HTR-8/SVneo (cell line): ENCODE measurements at places on chromosomes 4 and X.

- DNase-seq, result no peak
Observed at GRCh38 chr4:140523370-140523856, 555 bp upstream of the ELMOD2 start.

DNA sequence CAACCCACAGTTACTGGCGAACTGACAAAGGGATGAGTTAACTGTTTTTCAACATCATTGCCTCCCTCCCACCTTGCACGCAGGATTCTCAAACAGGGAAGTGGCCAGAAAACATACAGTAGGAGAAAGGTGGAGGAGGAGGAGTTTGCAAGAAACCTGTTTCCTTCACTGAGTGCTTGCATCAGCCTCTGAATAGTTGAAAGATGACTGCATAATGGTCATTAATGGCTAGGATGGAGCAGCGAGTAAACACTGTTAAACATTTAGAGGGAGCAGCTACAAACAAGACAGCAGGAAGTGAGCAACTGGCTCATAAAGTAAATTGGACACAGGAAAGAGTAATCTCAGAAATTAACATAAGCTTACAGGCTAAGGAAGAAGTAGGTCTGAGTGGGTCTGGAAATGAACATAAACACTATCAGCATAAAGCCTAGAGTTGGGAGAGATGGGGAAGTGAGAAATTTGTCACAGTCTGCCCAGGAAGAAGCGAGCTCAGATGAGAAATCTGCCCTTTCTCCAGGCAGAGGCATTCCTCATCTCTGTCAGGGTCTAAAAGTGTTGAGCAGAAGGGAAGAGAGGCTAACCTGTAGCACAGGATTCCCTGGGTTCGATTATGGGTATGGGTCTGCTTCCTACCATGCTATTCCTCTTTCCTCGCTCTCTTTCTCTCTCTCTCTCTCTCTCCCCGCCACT lies 38.6 kb downstream of the TRPC5OS start:
- DNase-seq, result no peak

DNA sequence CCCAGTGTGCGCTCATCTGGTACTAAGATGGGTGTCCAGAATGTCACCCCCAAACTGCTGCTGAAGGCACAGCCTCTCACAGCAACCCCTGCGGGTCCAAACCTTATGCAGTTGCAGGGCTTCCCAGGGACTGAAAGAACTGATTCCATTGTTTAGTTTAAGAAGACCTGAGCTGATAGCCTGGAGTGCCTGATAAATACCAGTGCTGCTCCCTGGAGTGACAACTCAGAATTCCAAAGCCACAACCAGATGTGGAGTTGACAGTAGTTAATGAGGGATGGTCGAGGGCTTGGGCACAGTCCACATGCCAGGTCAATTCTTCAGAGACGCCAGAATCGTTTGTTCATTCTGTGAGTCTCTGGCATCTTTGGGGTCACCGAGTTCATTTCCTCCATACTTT lies 71.2 kb downstream of the LNX1 start:
- no peak for DNase-seq

- peak; percentile 88 for DNase-seq
Observed at GRCh38 chr4:40672528-40673522, 43.2 kb upstream of the RBM47 start.

DNA sequence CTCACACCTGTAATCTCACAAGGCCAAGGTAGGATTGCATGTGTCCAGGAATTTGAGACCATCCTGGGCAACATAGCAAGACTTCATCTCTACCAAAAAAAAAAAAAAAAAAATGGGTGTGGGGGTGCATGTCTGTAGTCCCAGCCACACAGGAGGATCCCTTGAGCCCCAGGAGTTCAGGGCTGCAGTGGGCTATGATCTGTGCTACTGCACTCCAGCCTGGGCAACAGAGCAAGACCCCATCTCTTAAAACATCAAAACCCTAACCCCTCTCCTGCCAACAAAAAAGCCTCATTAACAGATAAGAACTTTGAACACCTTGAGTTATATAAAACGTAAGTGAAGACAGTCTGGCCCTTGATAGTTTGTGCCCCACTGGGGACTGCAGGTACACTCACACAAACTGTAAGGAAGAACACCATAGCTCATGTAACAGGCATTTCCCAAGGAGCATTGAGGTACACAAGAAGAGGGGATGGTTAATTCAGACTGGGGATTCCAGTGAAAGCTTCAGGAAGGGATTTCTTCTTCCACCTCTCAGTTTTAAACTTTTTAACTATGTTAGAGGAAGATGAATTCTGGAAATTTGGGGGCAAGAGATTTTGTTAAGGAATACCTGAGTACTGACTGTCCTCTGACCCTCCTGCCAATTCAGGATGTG lies 34.7 kb downstream of the RBPJ start:
- DNase-seq, result no peak

DNA sequence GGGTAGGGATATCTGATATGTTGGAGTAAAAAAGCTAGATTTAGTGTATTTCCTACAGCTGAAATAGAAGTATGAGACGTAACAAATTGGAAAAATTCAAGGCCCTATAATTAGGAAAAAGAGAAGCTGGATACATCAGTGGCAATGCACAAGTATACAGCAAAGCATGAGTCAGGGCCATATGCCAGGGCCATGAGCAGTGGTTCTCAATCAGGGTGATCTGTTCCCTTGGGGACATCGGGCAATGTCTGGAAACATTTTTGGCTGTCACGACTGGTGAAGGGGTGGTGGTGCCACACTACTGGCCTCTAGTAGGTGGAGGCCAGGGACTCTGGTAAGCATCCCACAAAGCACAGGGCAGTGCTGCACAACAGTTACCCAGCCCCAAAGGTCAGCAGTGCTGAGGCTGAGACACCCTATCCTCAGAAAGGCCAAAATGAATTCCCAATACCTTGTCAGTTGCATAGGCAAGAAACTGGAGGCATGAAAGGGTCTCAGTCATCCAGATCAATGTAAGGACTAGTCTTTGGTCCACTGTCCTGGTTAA lies 36.8 kb upstream of the NAP1L5 start:
- DNase-seq, result no peak

DNA sequence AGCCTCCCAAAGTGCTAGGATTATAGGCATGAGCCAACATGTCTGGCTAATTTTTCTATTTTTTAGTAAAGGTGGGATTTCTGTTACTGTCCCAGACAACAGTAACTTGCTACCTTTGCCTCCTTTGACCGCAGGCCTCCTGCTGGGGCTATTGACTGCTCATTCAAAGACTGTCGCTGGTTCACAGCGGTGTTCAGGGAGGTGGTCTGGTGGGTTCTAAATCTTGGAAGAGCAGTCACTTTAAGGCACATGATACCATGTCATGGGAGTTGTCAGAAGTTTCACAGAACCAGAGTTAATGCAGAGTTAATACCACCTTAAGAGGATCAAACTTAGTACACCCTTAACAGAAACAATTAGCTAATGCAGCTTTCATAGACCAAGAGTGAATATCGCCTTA lies 3.8 kb downstream of the ASMT start:
- no peak for DNase-seq

- DNase-seq, result no peak
Observed at GRCh38 chrX:130669233-130669632, 233.8 kb downstream of the ENOX2 start.

GRCh38 chr4:149790172-149790907 lies 25.3 kb downstream of the IQCM start:
- DNase-seq, result no peak

DNA sequence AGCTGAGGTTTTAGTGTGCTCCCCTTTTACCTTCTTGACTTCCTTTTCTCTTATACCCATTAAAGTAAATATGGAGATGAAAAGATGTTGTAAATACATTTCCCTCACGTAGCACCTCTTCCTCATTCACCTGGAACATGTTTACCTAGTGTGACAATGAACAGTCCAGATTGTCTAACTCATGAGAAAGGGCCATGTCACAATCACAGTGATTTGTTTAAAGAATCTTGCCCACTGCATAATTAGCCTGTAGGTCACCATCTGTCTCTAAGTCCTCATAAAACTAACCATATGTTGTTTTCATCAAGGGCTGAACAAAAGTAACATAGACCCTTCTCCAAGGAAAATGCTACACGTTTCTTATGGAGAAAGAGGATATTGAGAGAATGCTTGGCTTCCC lies 85.7 kb downstream of the TSPAN5 start:
- no peak for DNase-seq

DNA sequence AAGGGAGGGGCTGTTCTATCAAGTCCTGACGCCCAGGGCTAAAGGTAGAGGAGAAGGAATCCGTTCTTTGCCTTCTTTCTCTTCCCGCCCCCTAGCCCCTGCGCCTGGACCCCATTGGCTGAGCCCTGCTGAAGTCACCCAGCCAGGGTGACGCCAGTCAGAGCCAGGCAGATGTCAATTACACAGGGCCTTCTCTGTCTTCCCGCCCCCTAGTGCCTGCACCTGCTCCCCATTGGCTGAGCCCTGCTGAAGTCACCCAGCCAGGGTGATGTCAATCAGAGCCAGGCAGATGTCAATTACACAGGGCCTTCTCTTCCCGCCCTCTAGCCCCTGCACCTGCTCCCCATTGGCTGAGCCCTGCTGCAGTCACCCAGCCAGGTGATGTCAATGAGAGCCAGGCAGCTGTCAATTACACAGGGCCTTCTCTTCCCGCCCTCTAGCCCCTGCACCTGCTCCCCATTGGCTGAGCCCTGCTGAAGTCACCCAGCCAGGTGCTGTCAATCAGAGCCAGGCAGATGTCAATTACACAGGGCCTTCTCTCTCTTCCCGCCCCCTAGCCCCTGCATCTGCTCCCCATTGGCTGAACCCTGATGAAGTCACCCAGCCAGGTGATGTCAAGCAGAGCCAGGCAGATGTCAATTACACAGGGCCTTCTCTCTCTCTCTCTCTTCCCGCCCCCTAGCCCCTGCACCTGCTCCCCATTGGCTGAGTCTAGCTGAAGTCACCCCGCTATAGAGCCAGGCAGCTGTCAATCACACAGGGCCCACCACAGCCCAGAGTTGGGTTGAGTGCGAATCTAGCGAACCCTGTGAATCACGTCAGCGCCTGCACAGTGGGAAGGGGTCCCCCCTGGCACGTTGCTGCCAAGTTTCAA lies 46.4 kb downstream of the ASMT start:
- DNase-seq, result no peak

GRCh38 chr4:54937501-54937900 lies 187.9 kb downstream of the KDR start:
- no peak for DNase-seq

GRCh38 chr4:175277816-175278215 lies 359.7 kb downstream of the ADAM29 start:
- no peak for DNase-seq

DNA sequence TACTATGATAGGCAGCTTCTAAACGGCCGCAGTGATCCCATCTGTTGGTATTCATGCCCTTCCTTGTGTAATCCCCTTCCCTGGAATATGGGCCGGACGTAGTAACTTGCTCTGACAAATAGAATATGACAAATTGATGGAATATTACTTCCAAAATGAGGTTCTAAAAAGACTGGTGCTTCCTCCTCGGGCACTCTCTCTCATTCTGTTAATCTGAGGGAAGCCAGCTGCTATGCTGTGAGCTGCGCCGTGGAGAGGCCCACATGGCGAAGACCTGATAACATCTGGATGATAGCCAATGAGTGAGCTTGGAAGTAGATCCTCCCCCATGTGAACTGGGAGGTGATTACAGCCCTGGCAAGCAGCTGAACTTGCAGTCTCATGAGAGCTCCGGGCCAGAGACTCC lies 27.2 kb upstream of the SLC25A4 start:
- no peak for DNase-seq

GRCh38 chrX:117335209-117335608 lies 781.4 kb downstream of the KLHL13 start:
- no peak for DNase-seq

GRCh38 chrX:109184506-109185139 lies 297.3 kb downstream of the GUCY2F start:
- DNase-seq, result no peak

DNA sequence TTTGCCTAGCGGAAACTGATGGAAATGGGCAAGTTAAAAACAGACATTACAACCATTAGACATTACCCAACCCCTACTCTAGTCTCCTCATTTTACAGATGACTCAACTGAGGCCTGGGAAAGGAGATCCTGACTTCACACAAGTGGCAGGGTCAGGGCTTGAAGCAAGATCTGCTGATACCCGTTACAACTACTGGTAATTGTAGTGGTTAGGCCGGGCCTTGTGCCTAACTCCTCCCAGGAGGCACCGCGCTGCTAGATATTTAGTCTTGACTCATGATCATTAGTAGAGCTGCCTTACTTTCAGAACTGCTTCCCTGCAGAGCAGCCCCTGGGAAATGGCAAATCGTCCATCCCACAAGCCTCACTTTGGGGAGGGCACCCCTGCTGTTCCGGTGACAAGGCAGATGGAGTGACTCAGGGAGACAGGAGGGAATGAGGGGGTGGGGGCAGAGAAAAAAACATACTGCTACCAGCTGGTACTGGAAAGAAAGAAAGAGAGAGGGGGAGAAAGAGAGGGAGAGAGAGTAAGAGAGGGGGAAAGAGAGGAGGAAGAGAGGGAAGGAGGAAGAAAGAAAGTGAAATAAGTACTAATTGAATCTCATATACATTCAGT lies 12.2 kb downstream of the ARHGEF6 start:
- peak; percentile 14 for DNase-seq

DNA sequence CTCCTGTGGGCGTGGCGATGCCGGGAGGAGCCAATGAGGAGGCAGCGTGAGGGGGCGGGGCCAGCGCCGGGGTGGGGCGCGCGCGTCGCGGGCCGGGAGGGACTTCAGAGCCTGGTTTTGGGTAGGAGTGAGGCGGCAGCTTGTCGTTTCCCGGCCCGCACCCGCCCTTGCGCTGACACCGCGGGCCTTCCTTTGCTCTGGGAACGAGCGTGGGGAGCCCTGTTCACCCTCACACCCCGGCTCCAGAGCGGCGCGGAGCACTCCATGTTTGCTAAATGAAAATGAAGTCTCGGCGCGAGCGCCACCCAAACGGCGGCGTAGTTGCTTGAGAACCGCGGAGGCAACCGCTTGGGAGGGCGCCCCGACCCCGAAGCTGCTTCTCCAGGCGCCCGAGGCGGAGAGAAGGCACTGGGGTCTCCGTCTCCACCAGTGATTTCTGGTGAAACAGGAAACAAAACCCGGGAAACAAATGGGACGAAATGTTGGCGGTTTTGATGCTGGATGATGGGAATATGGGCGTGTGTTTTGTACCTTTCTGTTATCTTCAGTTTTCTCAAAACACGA lies 497 bp upstream of the GRPEL1 start:
- no peak for DNase-seq

DNA sequence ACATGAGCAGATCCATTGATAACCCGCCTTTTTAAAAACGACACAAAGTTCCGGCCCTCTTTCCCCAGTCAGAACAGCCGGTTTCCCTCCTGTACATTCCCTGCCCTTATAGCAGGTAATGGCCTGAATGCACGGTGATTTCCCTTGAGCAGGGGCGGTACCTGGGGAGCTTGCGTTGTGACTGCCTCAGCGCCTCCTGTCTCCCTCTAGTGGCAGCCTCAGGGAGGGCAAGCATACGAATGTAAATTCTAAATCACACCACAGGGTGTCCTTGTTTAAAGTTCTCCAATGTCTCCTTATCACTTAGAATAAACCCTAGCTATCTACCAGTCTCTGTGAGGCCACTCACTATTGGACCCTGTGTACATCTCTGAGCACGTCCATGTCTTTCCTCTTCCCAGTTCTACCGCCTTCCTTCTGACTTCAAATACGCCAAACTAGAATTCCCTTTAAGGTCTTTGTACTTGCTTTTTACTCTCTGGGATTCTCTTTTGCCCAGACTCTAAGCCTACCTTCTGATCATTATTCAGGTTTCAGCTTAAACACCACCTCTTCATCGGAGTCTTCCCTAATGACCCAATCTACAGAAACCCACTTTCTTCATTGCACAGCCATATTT lies 18.4 kb upstream of the LDB2 start:
- DNase-seq, result peak; percentile 34

- DNase-seq, result no peak
Observed at GRCh38 chr4:86184216-86184900, 175.5 kb downstream of the MAPK10 start.
